ENCODE measurements at places on chromosomes 5 and 9.

DNA sequence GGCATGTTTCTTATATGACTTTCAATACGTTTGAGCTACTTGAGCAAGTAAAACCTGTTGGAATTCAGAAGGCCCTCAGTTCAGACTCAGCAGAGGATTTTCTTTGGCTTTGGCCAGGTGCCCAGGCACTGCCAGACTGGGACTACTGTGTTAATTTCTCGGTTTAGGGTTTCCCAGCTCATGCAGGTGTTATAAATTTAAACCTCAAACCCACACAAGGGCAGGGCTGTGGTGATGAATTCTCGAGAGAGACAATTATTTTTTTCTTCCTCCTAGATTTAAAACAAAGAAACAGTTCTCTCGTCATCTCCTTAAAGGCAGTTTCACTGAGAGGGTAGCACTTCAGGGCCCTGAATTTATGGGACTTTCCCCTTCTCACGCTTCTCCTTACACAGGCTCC, 406.0 kb upstream of the PIK3R1 start:
- no peak for DNase-seq

GRCh38 chr9:69237702-69238295, 63.7 kb downstream of the TJP2 start:
- no peak for DNase-seq

GRCh38 chr9:114140850-114141249, 14.5 kb upstream of the COL27A1 start:
- DNase-seq, result no peak

DNA sequence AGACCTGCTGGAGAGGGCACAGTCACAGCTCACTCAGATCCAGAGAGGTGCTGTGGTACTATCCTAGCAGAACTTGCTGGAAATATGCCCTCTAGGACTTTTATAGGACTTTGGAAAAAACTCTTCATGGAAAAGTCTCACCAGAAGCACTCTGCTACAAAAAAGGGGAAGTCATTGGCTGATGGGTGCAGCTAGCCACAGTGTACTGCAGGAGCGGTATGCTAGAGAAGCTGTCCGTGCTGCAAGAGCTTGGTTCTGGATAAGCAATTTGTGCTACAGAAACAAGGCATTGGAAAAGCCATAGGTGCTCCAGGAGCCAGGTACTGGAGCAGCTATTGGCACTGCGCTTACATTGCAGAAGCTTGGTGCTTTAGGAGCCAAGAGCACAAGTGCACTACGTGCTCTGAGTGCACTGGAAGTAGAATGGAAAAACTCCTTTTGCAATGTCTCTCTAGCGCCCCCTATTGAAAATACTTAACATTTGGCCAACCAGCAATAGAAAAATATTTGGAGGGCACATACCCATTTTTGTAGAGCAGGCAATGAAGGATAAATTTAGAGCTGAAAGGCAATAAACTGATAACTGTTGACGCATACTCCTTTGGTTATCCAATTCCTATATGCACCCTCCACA, 83.4 kb downstream of the MEGF10 start:
- DNase-seq, result no peak

DNA sequence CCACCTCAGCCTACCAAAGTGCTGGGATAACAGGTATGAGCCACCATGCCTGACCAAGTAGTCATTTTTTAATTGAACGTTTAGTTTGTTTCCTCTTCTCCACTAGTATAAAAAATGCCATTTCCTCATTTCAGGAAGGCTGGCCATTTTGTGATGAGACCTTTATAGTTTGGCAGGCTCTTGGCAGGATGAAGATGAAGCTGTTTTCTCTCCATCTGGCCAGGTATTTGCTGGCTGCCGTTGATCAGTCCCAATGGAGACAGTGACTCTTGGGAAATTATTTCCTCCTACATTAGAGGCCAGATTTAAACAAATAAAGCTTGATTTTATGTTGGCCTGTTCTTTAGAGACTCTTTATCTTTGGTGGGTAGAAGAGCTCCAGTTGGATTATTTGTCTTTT, 199.0 kb downstream of the ARHGAP26 start:
- DNase-seq, result no peak

- no peak for DNase-seq
These were observed 14.6 kb downstream of the USP20 start for GRCh38 chr9:129849901-129850300.

DNA sequence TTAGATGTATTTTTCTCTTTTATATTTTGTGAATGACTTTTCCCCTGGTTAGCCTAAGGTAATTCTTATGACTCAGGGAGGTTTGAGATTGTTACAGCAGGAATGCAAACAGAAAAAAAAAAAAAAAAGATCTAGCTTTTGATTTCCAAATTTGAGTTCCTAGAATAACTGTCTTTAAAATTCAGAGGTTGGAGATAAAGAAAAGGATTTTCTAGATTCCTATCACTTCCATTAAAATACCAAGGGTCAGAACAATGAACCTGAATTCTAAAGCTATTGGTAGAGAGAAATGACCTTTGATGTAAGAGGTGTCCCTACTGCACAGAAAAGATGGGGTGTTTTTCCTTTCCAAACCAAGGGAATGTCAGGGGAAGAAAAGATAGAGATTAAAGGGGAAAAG, 262.5 kb downstream of the DOCK8 start:
- DNase-seq, result no peak

- no peak for DNase-seq
These were observed 203.8 kb downstream of the ZSWIM6 start for GRCh38 chr5:61535828-61536227.

GRCh38 chr9:98101868-98102273, 17.2 kb downstream of the TRIM14 start:
- DNase-seq, result no peak
